Stimulated activated CD4-positive, alpha-beta T cell treated with anti-CD3 and anti-CD28 coated beads, TNF-alpha, amount 100 ng/mL, for 1 hour (primary cell): ENCODE measurements at places on chromosomes 3 and 15.

GRCh38 chr15:46856839-46857502, 860.3 kb upstream of the SEMA6D start:
- DNase-seq = no peak

- no peak for DNase-seq
These were observed 205.6 kb downstream of the NECTIN3 start for GRCh38 chr3:111277226-111277625.

- no peak for DNase-seq
These were observed 268.4 kb upstream of the ATP11B start for GRCh38 chr3:182524711-182525401.

DNA sequence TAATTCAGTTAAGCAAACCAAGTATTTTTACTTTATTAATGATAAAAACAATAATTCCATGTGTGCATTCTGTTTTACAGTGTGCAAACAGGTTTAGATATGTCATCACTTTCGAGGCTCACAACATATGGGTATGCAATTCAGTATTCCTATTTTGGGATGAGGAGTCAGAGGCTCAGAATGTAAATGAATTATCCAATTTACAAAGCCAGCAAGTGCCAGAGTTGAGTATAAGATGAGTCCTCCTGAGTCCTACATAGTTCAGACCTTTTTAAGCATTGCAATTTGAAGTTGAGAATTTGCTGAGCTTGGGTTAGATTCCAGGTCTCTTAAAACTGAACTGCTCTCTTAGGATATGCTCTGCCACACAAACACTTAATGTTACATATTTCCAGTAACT, 424.2 kb upstream of the ROBO2 start:
- no peak for DNase-seq

GRCh38 chr3:160569894-160570652, 4.7 kb upstream of the KPNA4 start:
- DNase-seq = no peak

DNA sequence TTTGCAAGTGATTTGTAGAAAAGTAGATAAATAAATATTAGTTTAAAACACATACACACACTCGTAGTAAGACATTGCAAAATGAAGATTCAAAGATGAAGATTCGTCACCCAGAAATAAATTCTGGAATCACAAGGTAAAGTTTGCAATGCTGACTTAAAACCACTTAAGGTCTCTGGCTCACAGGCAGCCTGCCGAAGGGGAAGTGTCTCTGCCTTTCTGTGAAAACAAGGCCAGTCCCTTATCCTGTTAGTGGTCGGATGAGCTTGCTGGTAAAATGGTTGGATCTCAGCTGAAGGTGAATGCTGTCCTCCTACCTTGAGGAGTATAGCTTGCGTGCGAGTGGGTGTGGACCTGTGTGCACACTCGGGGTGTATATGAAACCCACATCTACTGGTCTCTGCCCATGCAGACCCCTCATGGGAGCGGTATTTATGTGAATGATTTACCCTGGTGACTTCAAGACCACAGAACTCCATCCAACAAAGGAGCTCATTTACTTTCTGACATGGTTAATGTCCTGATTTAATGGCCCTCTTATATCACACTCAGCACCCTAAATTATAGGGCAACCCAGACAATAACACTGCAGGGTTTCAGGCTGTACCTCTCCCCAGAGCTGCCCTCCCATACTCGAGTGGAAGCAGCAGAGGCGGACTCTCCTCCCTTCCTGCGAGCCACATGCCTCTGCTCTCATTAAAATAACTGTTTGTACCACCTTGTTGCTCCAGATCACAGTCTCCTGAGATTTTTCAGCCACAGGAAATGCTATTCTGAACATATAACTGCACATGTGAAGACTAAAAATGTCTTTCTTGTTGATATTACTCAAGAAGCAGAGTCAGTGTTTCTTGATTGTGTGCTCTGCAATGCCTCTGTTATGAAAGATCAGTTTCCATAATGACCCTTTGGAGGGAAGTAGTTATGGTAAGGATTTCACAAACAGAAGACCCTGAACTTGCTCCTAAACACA, 45.9 kb upstream of the ALDH1A3 start:
- no peak for DNase-seq

DNA sequence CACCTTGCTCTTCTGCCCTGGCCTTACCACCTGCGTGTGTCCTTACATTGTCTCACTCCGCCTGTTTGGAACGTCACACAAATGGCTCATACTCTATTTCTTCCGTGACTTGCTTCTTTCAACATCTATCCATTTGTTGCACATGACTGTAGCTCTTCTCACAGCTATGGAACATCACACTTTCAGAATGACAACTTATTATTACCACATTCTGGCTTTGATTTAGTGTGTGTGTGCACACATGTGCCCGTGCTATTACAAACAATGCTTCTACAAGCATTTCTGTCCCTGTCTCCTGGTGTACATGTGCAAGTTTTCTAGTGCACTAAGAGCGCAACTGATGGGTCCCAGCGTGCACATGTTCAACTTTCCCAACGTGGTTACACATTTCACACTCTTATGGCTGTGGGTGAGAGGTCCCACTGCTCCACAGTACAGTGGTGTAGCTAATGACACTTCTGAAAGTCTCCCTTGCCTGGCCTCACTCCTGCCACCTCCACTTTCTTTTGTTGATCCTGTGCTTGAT, 37.8 kb downstream of the PTH1R start:
- no peak for DNase-seq
